Activated effector memory CD4-positive, alpha-beta T cell treated with anti-CD3 and anti-CD28 coated beads, Interleukin-2, amount 50 U/mL, for 16 hours (primary cell): ENCODE measurements at places on chromosomes 7 and 10.

- DNase-seq = no peak
These were observed 37.6 kb downstream of the JAKMIP3 start for GRCh38 chr10:132103116-132103910.

DNA sequence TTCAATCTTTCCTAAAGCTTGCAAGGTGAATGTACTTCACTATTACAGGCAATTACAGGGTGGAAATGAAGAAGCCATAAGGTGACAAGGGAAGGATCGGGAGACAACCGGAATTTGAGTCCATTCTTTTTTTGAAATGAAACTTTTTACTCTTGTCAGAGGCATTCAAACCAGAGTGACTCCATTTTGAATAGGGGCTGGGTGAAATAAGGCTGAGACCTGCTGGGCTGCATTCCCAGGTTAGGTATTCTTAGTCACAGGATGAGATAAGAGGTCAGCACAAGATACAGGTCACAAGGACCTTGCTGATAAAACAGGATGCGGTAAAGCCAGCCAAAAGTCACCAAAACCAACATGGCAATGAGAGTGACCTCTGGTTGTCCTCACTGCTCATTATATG, 363.3 kb downstream of the TYW1 start:
- DNase-seq = no peak

DNA sequence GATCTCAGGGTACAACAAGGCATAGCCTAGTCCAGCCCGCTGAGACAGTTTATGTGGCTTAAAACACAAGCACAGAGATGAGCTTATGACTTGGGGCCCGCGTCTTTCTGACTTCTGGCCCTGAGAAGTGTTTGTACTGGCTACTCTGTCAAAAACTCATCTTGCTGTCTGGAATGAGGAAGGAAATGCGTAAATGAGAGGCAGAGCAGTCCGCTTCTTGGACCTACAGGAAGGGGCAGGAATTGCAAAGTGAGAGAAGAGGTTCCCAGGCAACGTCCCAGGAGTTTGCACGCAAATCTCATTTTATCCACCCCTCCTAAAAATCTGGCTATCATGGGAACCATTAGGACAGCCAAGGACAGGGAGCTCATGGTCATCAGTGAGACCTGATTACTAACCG, 5.5 kb downstream of the ANXA11 start:
- DNase-seq = no peak

- no peak for DNase-seq
These were observed 88.6 kb downstream of the GFRA1 start for GRCh38 chr10:116184512-116184794.

DNA sequence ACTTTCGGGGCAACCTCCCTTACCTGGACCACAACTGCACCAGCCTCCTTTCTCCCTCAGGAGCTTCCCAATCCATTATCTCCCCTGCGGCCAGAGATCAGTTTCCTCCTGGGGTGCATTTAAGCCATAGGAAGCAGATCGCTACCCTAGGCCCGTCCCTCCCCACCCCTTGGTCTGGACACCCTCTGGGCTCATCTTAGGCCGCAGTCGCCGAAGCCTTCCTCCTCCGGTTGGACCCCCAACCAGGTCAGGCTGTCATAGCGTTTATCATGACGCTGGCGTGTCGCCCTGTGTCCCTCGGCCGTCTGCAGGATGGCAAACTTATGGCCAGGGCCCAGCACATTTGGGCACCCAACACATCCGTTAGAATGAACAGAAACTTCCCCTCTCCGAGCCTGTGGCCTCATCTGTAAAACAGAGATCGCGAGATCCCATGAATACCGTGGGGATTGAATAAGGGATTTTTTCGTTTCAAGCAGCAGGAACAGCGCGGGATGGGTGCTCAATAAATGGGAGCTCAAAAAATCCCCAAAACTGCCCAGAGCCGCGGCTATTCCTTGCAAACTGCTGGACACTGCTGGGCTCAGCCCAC, 669 bp upstream of the AP5Z1 start:
- DNase-seq = no peak
